ENCODE measurements at places on chromosomes 12 and 14. TPM values are rescaled to one million over a fixed set of nuclear protein-coding genes. Genes with fewer than 3 reads are reported as not detected.
A peak's percentile ranks its signal among the peaks of the same experiment; 100 is the strongest.

Gene KLRG1
- 2.4 TPM for polyA plus RNA-seq

Gene NRXN3
- polyA plus RNA-seq: 12.8 TPM

Gene CLEC14A
- polyA plus RNA-seq: 5.9 TPM

Gene SPPL3
- polyA plus RNA-seq: 48.1 TPM

Gene GTF2H3
- polyA plus RNA-seq: 33.9 TPM

Gene MBIP
- polyA plus RNA-seq: 29.4 TPM

Gene ITGA7
- 29.6 TPM for polyA plus RNA-seq

Gene CBX5
- 41.4 TPM for polyA plus RNA-seq

Gene VRTN
- polyA plus RNA-seq: 0.69 TPM

DNA sequence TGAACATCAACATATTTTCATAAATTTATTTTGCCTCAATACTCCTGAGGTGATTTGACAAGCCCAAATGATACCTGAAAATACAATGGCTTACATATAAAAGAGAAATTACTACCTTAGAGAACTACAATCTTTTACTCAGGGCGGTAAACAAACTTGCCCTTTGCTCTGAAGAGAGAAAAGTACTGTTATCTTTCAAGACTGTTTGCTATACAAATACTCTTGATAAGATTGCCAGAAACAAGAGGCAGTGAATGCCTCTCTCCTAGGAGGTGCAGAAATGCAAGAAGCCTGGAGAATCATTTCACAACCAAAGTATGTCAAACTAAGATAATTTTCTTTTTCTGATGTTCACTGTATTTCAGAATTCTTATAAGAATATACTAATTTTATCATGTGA lies 160.3 kb downstream of the ALX1 start:
- no peak overlapping the region for H3K27ac ChIP-seq
- no peaks in the 10 kb centered on the region for H3K27me3 ChIP-seq
- DNase-seq: peak; percentile 70
- H3K36me3 ChIP-seq: no peaks in the 10 kb centered on the region

- DNase-seq: no peak
- no peaks in the 10 kb centered on the region for H3K36me3 ChIP-seq
- H3K4me1 ChIP-seq: no peaks in the 10 kb centered on the region
- peaks cover 33% of the 10 kb centered on the region for H3K27me3 ChIP-seq
- no peak overlapping the region for H3K27ac ChIP-seq
- H3K4me3 ChIP-seq: no peak overlapping the region
Measured at GRCh38 chr12:131603939-131604795, 106.7 kb upstream of the SFSWAP start.

GRCh38 chr12:55925870-55926737 lies 1.6 kb downstream of the PYM1 start:
- H3K36me3 ChIP-seq: peaks cover 13% of the 10 kb centered on the region
- peaks cover 21% of the 10 kb centered on the region for H3K4me1 ChIP-seq
- H3K27ac ChIP-seq: peak overlapping the region; percentile 98
- no peak for DNase-seq

DNA sequence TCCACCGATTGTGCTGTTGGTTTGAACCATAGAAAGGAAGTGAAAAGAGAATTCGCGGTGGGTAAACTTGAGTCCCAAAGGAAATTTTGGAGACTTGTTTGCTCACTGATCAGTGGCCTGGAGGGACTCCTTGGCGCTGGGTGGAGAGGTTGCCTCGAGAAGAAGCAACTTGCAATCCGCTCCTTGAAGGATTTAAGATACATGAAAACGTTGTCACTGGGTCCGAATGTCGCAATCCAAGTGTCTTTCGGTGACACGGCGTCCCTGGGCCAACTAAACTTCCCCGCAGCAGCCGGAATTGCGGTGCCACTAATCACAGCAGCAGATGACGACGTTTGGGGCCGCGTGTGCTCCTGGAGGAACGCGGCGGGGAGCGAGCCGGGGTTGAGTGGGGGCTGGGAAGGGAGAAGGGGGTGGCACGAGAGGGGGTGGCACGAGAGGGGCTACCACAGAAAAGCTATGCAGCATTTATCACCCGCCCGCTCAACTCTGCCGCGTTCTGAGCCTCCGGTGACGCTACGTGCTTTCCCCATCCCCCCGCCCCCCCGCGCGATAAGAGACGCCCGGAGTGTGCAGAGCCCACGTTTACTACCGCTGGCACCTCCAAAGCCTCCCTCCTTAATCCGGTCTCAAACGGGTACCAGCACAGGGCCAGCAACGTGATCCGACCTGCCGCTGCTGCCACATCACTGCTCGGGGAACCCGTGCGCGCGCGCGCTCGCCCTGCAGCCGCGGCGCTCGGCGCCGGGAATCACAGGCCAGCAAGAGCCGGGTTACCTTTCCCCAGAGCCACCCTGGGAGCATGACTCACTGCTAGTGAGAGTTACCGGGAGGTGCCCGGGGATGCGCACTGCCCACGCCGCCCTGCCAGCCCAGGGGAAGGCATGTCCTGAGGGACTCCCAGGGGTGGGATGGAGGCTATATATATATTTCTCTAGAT lies 833 bp upstream of the BHLHE41 start:
- peak; percentile 92 for DNase-seq
- H3K27me3 ChIP-seq: peaks cover 62% of the 10 kb centered on the region
- H3K4me1 ChIP-seq: peaks cover 4% of the 10 kb centered on the region

GRCh38 chr12:113348849-113349536 lies 9.4 kb upstream of the PLBD2 start:
- no peak overlapping the region for H3K27ac ChIP-seq
- no peak overlapping the region for H3K4me3 ChIP-seq
- peaks cover 4% of the 10 kb centered on the region for H3K27me3 ChIP-seq
- no peak for DNase-seq
- H3K4me1 ChIP-seq: no peaks in the 10 kb centered on the region
- H3K36me3 ChIP-seq: no peaks in the 10 kb centered on the region

DNA sequence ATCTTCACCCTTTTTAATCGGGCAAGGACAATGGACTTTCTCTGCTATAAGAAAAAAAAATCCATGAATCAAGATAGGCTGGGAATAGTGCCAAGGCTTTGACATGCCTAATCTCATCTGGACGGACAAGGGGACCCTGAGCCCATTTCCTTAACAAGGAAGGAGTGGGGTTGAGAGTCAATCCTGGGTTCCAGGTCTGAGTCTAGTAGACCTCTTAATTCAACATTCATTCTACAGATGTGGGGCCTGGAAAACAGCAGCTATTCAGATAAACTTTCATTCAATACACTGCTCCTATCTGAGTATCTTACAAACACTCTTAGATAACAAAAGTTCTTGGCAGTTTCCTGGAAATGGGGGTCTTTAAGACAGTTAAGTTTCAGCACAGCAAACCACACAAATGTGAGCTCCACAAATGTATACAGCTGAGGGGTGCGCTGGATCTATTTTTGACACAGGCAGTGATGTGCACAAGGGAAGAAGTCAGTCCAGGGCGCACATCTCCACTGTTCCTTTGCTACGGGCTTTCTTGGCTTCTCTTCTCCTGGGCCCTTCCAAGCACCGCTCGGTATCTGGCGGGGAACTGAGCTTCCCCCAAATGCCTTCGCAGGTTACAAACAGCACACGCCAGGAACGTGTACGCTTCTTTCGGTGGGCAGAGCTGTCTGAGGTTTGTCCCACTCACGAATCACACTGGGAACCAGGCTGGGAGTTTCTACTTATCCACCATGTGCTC lies 82.2 kb upstream of the GPR68 start:
- peaks cover 11% of the 10 kb centered on the region for H3K4me1 ChIP-seq
- H3K27ac ChIP-seq: no peak overlapping the region
- H3K27me3 ChIP-seq: no peaks in the 10 kb centered on the region
- peaks cover 23% of the 10 kb centered on the region for H3K36me3 ChIP-seq

GRCh38 chr12:48118284-48118871 lies 786 bp upstream of the PFKM start:
- no peaks in the 10 kb centered on the region for H3K27me3 ChIP-seq
- H3K36me3 ChIP-seq: peaks cover 5% of the 10 kb centered on the region
- H3K27ac ChIP-seq: peak overlapping the region; percentile 41
- DNase-seq: no peak

- no peaks in the 10 kb centered on the region for H3K27me3 ChIP-seq
- H3K27ac ChIP-seq: no peak overlapping the region
- H3K4me3 ChIP-seq: no peak overlapping the region
- H3K36me3 ChIP-seq: no peaks in the 10 kb centered on the region
- DNase-seq: no peak
- H3K4me1 ChIP-seq: no peaks in the 10 kb centered on the region
Measured at GRCh38 chr14:38038986-38039385, 168.7 kb upstream of the SSTR1 start.

GRCh38 chr14:99508896-99509629 lies 27.9 kb downstream of the CCNK start:
- no peak overlapping the region for H3K27ac ChIP-seq
- H3K36me3 ChIP-seq: peaks cover 87% of the 10 kb centered on the region
- no peak overlapping the region for H3K4me3 ChIP-seq
- no peaks in the 10 kb centered on the region for H3K27me3 ChIP-seq
- no peak for DNase-seq

DNA sequence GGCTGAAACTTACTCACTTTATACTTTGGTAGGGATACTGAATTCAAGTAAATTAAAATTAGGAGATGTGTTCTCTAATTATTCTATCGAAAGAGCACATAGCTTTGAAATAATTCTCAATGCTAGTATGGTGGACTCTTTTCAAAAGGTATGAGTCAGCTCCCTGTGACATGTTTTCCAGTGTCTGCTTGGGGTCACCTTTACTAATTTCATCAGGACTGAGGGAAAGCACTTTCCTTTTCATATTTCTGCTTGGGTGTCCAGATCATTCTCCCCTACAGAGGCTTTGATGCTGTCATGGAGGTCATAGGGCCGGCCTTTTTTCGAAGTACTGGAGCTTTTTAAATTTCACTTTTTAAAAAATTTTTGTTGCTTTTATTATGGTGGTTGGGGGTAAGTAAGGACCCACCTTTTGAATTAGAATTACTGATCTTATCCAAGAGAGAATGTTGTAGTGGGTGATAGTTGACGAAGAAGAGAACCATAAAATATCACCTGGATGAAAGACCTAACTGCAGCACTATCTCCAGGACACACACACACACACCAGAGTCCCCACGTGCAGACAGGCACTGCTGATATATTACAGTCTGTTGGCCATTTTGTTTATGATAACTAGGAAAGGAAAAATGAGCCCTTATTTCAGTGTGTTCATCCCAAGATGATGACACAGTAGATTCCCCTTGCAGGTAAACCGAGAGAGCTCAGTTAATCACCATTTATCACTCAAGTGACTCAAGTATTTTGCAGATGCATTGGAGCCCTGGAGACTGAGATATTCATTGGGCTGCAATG lies 558.6 kb downstream of the DIO2 start:
- DNase-seq: no peak
- H3K36me3 ChIP-seq: no peaks in the 10 kb centered on the region
- H3K4me1 ChIP-seq: no peaks in the 10 kb centered on the region
- no peaks in the 10 kb centered on the region for H3K27me3 ChIP-seq

- no peak overlapping the region for H3K4me3 ChIP-seq
- no peak overlapping the region for H3K27ac ChIP-seq
- no peaks in the 10 kb centered on the region for H3K36me3 ChIP-seq
- H3K27me3 ChIP-seq: no peaks in the 10 kb centered on the region
Measured at GRCh38 chr12:538731-539539, 79.2 kb downstream of the B4GALNT3 start.

DNA sequence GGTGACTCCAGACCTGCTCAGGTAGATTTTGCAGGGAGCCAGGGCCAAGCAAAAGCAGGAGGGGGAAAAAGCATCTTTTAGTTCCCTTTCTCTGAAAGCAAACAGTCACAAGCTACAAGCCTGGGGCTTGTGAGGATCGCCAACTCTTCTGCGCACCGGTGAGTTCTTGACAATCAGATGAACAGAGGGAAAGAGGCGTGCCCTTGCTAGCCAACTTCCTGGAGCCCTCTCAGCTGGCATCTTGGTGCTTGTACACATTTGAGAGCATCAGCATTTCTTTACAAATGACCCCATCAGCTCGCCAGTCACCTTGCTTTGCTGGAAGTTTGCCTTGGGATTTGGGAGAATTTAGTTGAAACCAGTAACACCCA lies 55.5 kb downstream of the ZNF664 start:
- H3K36me3 ChIP-seq: no peaks in the 10 kb centered on the region
- no peaks in the 10 kb centered on the region for H3K27me3 ChIP-seq
- DNase-seq: no peak

DNA sequence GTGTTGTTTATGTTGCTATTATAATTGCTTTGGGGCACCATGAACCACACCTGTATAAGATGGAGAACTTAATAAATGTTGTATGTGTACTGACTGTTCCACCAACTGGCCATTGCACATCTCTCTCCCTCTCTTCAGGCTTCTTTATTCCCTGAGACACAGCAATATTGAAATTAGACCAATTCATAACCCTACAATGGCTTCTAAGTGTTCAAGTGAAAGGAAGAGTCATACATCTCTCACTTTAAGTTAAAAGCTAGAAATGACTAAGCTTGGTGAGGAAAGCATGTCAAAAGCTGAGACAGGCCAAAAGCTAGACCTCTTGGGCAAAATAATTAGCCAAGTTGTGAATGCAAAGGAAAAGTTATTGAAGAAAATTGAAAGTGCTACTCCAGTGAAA lies 373.3 kb downstream of the RGS6 start:
- no peak for DNase-seq
- no peaks in the 10 kb centered on the region for H3K36me3 ChIP-seq
- no peaks in the 10 kb centered on the region for H3K4me1 ChIP-seq
- no peak overlapping the region for H3K4me3 ChIP-seq

DNA sequence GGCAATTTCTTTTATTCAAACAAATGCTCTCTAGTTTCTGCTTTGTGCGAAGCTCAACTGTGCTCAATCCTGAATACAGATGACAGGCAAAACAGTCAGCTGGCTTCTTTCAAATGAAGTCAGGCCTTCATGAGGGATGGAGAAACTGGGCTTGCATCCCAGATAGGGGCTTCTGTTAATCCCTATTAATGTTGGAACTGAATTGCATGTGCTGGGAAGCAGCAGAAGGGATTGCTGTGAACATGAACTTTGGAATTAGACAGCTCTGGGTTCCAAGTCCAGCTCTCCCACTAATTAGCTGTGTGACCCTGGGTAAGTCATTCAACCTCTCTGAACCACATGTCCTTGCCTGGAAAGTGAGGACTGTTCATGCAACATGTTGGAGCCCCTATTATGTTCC lies 21.1 kb upstream of the CORO1C start:
- no peak overlapping the region for H3K4me3 ChIP-seq
- DNase-seq: peak; percentile 43
- no peaks in the 10 kb centered on the region for H3K27me3 ChIP-seq
- no peaks in the 10 kb centered on the region for H3K4me1 ChIP-seq
- H3K36me3 ChIP-seq: no peaks in the 10 kb centered on the region
